ENCODE measurements at places on chromosomes 2 and 18.

GRCh38 chr2:15169326-15170069 lies 391.6 kb downstream of the NBAS start:
- DNase-seq = peak; percentile 11

- peak; percentile 24 for DNase-seq
Measured at GRCh38 chr2:30530346-30530745, 83.3 kb downstream of the LCLAT1 start.

- DNase-seq = no peak
Measured at GRCh38 chr2:239685556-239685955, 284.7 kb upstream of the HDAC4 start.

- peak; percentile 98 for DNase-seq
Measured at GRCh38 chr2:8678731-8679566, 2.9 kb upstream of the ID2 start.

Data from muscle of leg (tissue), 16 donors.